ENCODE measurements at places on chromosomes 2 and 18. TPM values are rescaled to one million over a fixed set of nuclear protein-coding genes. Genes with fewer than 3 reads are reported as not detected.
A peak's percentile ranks its signal among the peaks of the same experiment; 100 is the strongest.

DNAJC5G gene
- total RNA-seq = not detected

SAG gene
- not detected for total RNA-seq

VIT gene
- under 0.01 TPM for total RNA-seq

CCNT2 gene
- total RNA-seq = 44.6 TPM

TMEM37 gene
- under 0.01 TPM for total RNA-seq

LOXL3 gene
- total RNA-seq = 14.2 TPM

MC2R gene
- total RNA-seq = not detected

ZNF521 gene
- total RNA-seq = 44.7 TPM

DRC1 gene
- total RNA-seq = 0.18 TPM

DNA sequence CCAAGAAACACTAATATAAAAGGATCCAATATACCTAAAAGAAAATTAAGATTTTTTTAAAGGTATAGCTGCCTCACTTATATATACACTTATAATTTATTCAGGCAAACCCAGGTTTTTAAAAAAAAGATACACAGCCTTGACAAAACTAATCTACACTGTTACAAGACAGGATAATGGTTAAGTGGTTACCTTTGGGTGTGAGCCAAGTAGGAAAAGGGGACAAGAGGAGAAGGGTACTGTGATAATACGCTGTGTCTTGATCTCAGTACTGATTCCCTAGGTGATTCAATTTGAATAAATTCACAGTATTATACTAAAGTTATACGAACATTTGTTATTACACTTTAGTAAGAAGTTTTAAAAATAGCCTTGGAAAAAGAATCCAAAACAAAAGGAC lies 30.6 kb downstream of the KLHL41 start:
- no peak for DNase-seq
- H3K27ac ChIP-seq = no peak overlapping the region
- no peaks in the 10 kb centered on the region for H3K4me1 ChIP-seq
- no peak overlapping the region for H3K4me3 ChIP-seq

DNA sequence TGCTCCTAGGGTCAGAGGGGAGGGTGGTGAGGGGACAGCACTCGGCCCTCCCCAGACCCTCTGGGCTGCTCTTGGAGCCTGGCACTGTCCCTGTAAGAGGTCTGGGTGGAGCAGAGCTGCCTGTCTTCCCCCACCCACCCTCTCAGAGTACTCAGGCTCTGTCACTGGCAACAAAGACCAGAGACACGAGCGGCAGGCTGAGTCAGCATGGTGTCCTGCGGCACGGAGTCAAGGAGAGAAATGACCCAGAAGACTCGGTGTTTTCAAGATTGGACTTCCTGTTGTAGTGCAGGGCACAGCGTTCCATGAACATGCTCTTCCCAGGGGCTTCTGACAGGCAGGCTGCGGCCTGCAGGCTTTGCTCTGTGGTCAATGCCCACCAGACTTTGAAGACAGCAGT lies 19.9 kb downstream of the SIGLEC15 start:
- no peak overlapping the region for H3K4me3 ChIP-seq
- H3K4me1 ChIP-seq = peaks cover 1% of the 10 kb centered on the region
- peaks cover 12% of the 10 kb centered on the region for H3K36me3 ChIP-seq
- no peak overlapping the region for H3K27ac ChIP-seq
- DNase-seq = no peak

GRCh38 chr2:237876532-237876931 lies 17.1 kb downstream of the RAMP1 start:
- no peak overlapping the region for H3K27ac ChIP-seq
- H3K36me3 ChIP-seq = no peaks in the 10 kb centered on the region
- no peaks in the 10 kb centered on the region for H3K27me3 ChIP-seq
- DNase-seq = no peak

DNA sequence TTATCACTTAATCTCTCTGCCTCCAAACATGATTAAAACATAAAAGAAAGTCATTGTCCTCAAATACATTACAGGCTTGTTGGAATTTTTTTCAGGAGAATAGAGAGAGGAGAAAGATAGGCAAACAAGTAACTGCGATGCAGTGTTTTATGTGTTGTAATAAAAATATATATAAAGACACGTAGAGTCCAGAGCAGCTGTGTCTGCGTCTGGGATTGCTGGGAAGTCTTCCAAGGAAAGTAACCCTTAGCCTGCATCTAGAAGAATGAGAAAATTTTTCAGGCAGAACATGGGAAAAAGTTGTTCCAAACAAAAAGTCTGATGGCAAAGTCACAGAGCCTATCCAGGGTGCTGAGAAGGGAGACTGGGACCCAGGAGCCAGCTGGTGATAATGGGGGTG lies 91.8 kb upstream of the ST6GAL2 start:
- no peaks in the 10 kb centered on the region for H3K36me3 ChIP-seq
- DNase-seq = peak; percentile 42
- no peak overlapping the region for H3K4me3 ChIP-seq
- H3K27me3 ChIP-seq = no peaks in the 10 kb centered on the region
- no peaks in the 10 kb centered on the region for H3K4me1 ChIP-seq

DNA sequence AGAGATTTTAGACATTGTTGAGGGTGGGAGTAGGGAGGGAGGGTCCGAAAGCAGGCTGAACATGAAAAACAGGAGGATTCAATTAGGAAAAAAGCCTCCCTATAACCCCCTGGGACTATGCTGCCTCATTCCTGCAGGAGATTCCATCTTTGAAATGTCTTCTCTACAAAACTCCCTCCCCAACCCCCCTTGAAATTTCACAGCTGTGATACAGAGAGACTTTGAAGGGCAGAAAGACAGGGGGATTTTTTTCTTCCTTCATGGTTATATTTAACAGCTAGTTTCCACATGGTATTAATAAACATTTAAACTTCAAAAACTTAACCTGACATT lies 57.6 kb downstream of the TRIB2 start:
- H3K36me3 ChIP-seq = no peaks in the 10 kb centered on the region
- H3K27me3 ChIP-seq = no peaks in the 10 kb centered on the region
- DNase-seq = no peak

GRCh38 chr18:35118641-35119040 lies 77.4 kb downstream of the MAPRE2 start:
- no peak overlapping the region for H3K27ac ChIP-seq
- peaks cover 9% of the 10 kb centered on the region for H3K4me1 ChIP-seq
- no peaks in the 10 kb centered on the region for H3K36me3 ChIP-seq
- H3K27me3 ChIP-seq = no peaks in the 10 kb centered on the region
- no peak overlapping the region for H3K4me3 ChIP-seq

DNA sequence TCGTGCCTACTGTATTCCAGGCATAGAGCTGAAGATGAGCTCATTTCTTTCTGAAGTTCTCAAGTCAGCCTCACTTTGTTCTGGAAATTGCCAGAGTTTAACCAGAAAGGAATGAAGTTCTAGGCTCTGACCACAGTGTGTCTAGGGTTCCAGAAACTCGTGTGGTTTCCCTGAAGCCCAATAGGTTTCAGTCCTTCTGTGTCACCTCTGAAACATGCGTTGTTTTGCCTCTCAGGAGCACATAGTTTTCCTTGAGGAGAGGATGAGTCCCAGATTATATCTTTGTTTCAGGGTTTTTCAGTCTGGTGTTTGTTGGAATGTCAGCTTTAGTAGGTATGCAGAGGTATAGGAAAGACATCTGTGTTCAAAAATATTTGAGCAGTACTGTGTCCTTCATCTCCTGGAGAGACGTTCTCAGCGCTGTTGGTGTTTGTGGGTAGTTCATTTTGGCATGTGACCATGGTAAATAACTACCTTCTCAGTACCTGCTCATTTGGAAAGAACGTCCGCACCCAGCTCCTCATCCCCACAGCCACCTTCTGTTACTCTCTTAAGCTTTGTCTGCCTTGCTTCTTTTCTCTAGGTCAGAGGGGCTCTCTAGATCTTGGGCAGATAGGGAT lies 56.6 kb downstream of the RALBP1 start:
- no peak overlapping the region for H3K4me3 ChIP-seq
- H3K27ac ChIP-seq = no peak overlapping the region
- no peaks in the 10 kb centered on the region for H3K27me3 ChIP-seq
- DNase-seq = peak; percentile 33
- H3K36me3 ChIP-seq = peaks cover 39% of the 10 kb centered on the region

- no peak for DNase-seq
- H3K4me1 ChIP-seq = no peaks in the 10 kb centered on the region
- H3K4me3 ChIP-seq = no peak overlapping the region
- H3K27me3 ChIP-seq = peaks cover 7% of the 10 kb centered on the region
- H3K27ac ChIP-seq = no peak overlapping the region
These were observed 128.7 kb downstream of the NFATC1 start for GRCh38 chr18:79524181-79525078.

DNA sequence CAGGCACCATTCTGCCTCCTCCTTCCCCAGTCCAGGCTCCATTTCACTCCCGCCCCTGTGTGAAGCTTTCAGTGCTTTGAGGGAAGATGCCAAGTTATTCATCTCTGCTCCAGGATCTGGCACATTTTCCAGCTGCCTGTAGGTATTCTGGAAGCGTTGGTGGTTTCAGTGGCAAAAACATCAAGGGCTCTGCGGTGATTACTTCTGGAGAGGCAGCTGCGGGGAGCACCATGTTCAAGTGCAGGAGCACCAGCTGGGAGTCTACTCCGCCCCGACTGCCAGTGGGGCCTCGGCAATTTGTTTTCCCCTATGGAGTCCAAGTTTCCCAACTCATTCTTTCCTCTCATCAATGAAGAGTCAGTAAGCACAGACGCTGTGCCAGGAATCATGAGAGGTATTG lies 211.7 kb downstream of the CLIP4 start:
- H3K27ac ChIP-seq = no peak overlapping the region
- DNase-seq = no peak
- no peaks in the 10 kb centered on the region for H3K4me1 ChIP-seq
- H3K27me3 ChIP-seq = peaks cover 7% of the 10 kb centered on the region
- no peaks in the 10 kb centered on the region for H3K36me3 ChIP-seq
- H3K4me3 ChIP-seq = no peak overlapping the region

DNA sequence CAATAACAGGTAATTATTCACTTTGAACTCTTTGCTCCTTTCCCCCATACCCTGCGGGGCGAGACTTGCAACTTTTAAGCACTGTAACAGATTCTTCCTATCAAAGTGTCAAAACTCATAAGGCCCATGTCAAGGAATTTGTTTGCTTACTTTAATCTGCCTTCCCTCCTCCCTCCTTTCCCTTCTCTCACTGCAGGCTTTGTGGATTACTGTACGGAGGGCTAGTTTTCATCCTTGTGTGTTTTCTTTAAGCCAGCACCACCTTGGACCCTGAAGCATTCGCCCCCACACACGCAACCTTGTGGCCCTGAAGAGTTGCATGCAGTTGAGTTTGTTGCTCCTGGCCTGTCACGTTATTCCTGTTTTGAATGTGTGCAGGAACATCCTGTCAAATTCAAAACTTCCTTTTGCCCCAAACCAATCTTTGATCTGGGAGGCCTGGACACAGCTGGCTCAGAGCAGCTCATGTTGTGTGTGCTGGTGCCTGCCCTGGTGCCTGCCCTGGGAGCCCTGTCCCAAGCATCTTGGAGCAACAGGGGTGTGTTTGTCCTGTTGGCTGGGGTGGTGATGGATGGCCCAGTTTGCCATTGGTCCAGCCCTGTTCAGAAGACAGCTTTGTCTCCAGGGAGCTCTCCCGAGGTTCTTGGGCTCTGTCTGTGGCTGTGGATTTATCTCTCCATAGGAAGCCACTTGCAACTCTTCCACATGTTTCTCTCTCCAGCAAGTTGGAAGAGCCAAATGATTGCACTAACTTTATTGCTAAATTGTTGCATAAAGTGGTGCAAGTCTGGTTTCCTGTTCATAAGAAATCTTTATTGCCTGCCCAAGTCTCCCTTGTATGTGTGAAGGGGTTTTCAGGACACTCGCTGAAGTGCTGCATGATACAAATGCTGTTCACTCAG lies 199.6 kb downstream of the VAPA start:
- peaks cover 2% of the 10 kb centered on the region for H3K4me1 ChIP-seq
- no peaks in the 10 kb centered on the region for H3K36me3 ChIP-seq
- no peak overlapping the region for H3K4me3 ChIP-seq
- DNase-seq = no peak
- peaks cover 8% of the 10 kb centered on the region for H3K27me3 ChIP-seq

DNA sequence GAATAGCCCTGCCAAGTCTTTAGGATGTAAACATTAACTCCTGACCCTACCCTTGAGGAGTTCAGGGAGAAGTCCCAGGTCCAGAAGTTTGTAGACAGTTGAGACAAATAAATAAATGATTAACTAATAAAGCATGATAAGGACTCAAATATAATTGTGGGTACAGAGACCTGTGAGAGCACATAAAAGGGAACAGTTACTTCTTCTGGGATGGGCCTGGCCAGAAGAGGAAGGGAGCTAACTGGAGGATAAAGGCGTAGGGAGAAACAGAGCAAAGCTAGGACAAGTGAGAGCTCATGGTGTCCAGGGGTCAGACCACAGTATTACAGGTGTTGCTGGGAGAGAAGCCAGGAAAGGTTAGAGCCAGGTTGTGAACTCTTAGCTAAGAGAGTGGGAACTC lies 3.0 kb downstream of the LCLAT1 start:
- H3K27me3 ChIP-seq = no peaks in the 10 kb centered on the region
- no peak for DNase-seq
- no peaks in the 10 kb centered on the region for H3K36me3 ChIP-seq
- H3K27ac ChIP-seq = 0 out of 2 replicates have a peak overlapping the region, but pooled peaks have one; percentile 20

GRCh38 chr18:44805176-44805575 lies 124.5 kb downstream of the SETBP1 start:
- no peak overlapping the region for H3K27ac ChIP-seq
- no peak for DNase-seq
- peaks cover 3% of the 10 kb centered on the region for H3K4me1 ChIP-seq
- H3K27me3 ChIP-seq = no peaks in the 10 kb centered on the region
- no peak overlapping the region for H3K4me3 ChIP-seq

DNA sequence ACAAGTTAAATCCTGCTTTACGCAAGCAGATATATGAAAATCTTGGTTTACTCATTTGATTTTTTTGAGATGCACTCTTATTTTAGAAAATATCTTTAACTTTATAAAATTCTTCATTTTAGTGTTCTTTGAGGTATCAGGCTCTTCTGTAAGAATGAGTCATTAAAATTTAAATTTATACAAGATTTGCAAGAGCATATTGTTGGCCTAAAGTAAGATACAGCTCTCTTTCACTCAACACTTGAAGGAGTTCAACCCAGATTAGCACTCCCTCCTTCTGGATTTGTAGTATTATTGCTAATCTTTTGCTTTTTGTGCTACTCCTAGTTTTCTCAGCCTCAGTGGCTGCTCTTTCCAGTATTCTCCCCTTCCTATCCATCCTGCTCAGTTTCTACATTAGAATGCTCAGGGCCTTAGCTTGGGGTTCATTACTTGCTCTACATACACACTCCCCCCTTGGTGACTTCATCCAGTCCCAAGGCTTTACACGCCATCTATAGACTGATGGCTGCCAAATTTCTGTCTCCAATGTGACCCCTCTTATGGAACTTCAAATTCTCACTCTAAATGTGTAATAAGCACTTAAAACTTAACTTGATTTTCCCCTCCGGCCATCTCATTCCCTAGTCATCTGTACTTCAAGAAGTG lies 425.3 kb upstream of the FANCL start:
- no peak overlapping the region for H3K27ac ChIP-seq
- H3K27me3 ChIP-seq = no peaks in the 10 kb centered on the region
- H3K36me3 ChIP-seq = no peaks in the 10 kb centered on the region
- no peaks in the 10 kb centered on the region for H3K4me1 ChIP-seq
- no peak overlapping the region for H3K4me3 ChIP-seq

- H3K36me3 ChIP-seq = no peaks in the 10 kb centered on the region
- H3K27ac ChIP-seq = no peak overlapping the region
- DNase-seq = peak; percentile 42
- H3K27me3 ChIP-seq = no peaks in the 10 kb centered on the region
- no peak overlapping the region for H3K4me3 ChIP-seq
These were observed 50.6 kb downstream of the PARD6G start for GRCh38 chr18:80196528-80197320.
